Activated effector memory CD4-positive, alpha-beta T cell treated with Interleukin-2 at 50 U/mL for 16 hours (primary cell): ENCODE measurements at places on chromosomes 13 and 19.

DNA sequence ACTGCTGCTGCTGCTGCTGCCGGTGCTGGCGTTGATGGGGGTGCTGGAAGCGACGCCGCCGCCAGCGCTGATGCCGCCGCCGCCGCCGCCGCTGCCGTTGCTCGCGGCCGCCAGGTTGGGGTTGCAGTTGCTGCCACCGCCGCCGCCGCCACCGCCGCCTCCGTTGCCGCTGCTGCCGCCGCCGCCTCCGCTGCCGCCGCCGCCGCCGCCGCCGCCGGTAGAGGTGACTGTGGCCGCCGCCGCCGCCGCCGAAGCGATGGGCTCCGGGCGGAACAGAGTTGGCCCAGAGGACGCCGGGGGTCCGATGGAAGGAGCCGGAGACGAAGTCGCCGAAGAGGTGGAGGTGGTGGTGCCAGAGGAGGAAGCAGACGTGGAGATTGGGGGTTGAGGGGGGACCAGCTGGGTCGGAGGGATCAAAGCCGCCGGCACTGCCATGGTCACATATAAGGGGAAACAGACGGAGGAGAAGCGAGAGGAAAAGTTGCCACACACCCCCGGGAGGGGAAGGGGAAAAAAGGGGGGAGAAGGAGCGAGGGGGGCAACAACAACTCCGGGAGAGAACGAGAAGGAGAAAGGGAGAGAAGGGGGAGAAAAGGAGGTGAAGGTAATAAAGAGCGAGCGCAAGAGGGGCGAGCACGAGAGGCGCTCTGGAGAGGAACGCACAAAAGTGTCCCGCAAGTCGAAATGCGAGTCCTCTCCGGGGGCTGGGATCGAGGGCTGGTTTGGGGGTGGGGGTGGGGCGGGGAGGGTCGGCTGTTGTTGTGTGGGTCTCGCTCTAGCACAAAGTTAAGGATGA is 471 bp downstream of the DACH1 start:
- no peak for DNase-seq

DNA sequence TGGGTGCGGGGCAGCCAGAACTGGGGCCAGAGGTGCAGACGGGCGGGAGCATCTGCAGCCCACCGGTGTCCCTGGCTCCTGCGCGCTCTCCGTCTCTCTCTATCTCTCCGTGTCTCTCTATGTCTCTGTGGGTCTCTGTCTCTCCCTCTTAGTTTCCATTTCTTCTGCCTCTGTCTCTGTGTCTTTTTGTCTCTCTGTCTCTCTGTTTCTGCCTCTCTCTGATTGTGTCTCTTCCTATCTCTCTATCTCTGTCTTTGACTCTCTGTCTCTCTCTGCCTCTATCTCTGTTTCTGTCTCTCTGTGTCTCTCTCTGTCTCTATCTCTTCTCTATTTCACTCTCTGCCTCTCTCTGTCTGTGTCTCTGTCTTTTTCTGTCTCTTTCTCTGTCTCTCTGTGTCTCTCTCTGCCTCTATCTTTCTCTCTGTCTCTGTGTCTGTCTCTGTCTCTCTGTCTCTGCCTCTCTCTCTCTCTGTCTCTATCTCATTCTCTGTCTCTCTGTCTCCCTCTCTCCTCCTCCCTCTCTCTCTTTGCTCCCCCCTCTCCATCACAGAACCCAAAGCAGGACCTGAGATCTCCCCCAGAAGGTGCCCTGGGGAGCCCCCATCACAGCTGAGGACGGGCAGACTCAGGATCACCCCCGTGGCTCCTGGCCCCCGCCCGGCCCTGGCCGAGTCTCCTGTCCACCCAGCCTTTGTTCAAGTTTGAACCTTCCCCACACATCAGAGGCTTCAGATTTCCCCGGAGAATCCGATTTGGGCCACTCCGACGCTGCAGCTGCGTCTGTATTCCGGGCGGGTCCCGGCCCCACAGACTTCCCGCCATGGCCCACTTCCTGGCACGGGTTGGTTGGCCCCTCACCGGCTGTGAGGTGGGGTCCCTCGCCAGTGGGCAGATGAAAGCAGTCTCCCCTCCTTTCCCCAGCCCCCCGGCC is 48.6 kb upstream of the TCF3 start:
- DNase-seq: no peak

GRCh38 chr19:16061943-16062342 is 14.4 kb upstream of the TPM4 start:
- no peak for DNase-seq

- no peak for DNase-seq
These were observed 21.6 kb upstream of the SPRY2 start for GRCh38 chr13:80362481-80362880.

- no peak for DNase-seq
These were observed 26.3 kb downstream of the DNMT1 start for GRCh38 chr19:10168386-10168948.

DNA sequence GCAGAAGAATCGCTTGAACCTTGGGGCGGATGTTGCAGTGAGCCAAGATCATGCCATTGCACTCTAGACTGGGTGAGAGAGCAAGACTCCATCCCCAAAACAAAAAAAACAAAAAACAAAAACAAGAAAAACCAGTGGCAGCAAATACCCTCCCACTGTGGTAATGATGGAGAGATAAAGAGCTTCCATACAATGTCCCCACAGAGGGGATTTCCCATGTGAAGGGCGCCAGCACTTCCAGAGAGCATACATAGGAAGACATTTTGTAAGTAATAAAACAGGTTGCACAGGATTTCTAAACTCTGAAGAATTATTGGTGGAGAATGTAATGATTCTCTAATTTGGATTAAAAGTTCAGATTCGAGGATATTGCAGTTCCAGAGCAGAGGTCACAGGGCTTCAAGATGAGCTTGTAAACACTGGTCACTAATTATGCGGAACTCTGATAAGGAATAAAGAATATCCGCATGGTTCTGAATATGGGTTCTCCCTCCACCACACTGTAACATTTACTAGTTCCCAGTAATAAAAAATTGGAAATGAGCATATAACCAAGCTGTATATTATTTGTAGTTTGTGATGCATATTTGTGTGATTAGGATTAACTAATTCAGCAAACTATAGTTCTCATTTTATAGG is 290.1 kb upstream of the SLC10A2 start:
- no peak for DNase-seq

DNA sequence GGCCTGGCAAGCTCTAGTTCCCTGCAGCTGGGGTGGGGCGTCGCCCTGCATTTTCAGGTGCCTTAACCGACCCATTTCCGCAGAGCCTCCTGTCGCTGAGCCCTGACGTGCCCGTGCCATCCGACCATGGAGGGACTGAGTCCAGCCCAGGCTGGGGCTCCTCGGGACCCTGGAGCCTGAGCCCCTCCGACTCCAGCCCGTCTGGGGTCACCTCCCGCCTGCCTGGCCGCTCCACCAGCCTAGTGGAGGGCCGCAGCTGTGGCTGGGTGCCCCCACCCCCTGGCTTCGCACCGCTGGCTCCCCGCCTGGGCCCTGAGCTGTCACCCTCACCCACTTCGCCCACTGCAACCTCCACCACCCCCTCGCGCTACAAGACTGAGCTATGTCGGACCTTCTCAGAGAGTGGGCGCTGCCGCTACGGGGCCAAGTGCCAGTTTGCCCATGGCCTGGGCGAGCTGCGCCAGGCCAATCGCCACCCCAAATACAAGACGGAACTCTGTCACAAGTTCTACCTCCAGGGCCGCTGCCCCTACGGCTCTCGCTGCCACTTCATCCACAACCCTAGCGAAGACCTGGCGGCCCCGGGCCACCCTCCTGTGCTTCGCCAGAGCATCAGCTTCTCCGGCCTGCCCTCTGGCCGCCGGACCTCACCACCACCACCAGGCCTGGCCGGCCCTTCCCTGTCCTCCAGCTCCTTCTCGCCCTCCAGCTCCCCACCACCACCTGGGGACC is 1.2 kb downstream of the ZFP36 start:
- DNase-seq: peak; percentile 80

- no peak for DNase-seq
These were observed 246.1 kb upstream of the MIR17HG start for GRCh38 chr13:91101381-91101780.

GRCh38 chr13:29957320-29957719 is 106.9 kb upstream of the UBL3 start:
- no peak for DNase-seq

DNA sequence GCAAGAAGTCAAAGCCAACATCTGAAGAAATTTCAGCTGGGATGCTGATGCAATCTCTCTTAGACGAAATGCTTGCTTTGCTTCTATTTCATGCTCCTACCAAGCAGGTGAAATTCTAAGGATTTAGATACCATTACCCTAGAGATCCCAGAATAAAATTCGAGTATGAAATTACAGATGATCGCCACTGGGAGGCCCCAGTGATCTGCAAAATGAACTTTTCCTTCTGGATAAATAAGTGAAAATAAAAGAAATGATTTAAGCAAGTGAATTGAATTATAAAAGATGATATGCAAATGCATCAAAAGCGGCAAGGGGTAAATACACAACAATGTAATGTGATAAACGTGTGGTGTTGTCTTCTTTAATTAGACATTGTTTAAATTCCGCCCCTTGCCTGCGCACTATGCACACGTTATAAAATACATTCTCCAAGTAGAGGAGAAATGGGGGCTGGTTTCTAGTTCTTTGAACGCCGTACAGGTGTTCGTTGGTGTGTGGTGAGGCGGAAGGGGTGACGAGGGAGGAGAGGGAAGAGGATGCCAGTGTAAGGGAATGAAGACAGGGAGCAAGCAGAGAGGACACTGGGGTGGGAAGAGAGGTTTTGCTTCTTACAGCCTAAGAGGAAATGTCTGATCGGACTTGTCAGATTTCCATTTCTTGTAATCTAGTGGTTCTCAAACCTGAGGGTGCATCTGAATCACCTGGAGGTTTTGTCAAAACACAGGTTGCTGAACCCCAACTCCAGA is 58.0 kb downstream of the ERCC5 start:
- no peak for DNase-seq

GRCh38 chr19:41588497-41589209 is 12.7 kb downstream of the CEACAM21 start:
- DNase-seq: no peak

GRCh38 chr13:107716241-107716640 is 499.1 kb downstream of the LIG4 start:
- DNase-seq: no peak

- no peak for DNase-seq
These were observed 74.6 kb downstream of the GNG7 start for GRCh38 chr19:2627855-2628254.

DNA sequence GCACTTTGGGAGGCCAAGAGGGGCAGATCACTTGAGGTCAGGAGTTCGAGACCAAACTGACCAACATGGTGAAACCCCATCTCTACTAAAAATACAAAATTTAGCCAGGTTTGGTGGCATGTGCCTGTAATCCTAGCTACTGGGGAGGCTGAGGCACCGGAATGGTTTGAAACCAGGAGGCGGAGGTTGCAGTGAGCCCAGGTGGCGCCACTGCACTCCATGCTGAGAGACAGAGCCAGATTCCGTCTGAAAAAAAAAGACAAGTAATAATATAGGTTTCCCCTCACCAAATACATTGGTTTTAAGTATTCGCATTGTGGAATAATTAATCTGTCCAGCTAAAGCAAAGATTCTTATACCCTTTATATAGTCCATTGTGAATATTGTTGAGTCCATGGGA is 1544.6 kb downstream of the OLFM4 start:
- no peak for DNase-seq

GRCh38 chr19:50556282-50557008 is 11.8 kb downstream of the LRRC4B start:
- DNase-seq: peak; percentile 48

DNA sequence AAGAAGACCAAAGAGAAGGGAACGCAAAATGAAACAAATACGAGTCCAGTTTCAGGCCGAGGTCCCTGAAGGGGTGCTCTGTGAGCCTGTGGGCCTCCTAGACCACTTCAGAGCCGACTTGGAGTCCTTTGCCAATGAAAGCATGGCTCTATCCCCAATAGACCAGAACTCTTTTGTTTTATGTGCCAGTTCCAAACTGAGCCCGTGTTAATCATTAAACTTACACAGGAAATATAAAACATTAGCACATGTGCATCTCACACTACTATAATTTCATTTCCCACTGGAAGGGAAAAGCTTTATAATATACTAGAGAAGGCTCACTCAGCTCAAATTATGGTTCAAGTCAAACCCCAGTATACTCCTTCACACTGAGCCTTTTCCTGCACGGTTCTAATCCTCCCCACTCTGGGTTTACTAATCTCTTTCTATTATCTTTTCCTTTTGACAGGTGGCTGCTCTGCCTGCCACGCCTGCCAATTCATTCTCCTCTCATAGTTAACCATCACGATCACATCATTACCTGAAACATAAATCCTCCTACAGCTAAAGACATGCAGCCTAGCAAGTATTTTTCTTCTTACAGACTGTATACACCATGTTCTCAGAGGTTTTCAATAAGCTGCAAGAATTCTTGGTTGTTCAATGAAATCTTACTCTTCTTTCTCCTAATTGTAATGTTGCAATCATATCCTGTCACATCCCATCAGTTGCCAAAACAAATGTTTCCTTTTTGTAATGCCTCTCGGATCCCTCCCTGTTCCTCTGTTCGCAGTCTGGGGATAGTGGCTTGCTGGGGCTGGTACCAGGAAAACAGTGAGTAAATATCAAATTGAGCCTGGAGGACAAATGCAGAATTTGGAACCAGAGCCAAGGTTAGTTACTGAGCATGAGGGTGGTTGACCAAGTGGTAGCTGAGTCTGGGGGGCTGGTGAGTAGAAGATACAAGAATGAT is 18.8 kb upstream of the WASF3 start:
- no peak for DNase-seq

DNA sequence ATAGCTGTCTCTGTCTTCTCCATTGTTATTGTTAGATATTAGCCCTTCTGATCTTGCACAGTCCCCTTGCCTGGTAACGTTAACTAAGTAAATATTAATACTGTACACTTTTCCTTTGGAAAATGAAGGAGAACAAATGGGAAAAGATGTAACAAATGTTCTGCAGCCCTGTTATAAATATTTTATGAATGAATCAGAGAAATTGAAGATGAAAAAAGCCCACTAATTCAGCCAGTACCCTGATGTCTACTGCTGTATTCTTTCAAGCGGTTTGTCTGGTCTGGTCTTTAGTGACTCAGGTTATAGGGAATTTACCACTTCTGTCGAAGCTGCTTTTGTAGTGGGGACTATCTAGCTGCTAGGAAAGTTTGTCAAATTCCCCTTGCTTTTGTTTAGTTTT is 121.0 kb downstream of the COG6 start:
- DNase-seq: no peak

GRCh38 chr13:32824675-32825074 is 191.5 kb upstream of the KL start:
- DNase-seq: no peak

GRCh38 chr19:15129856-15130585 is 22.8 kb downstream of the SYDE1 start:
- DNase-seq: no peak

- DNase-seq: no peak
These were observed 209.1 kb upstream of the STARD13 start for GRCh38 chr13:33494596-33495204.

GRCh38 chr19:53012006-53012405 is 1.7 kb upstream of the ERVV-1 start:
- no peak for DNase-seq

DNA sequence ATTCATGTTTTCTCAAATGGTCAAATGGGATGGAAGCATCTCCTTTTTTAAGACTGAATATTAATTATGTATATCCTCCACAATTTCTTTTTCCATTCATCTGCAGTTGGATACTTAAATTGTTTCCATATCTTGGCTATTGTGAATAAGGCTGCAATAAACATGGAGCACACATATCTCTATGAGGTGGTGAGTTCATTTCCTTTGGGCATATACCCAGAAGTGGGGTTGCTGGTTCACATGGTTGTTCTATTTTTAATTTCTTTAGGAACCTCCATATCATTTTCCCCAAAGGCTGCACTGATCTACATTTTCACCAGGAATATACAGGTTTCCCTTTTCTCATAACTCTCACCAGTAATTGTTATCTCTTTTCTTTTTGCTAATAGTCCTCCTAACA is 566.3 kb downstream of the KCTD12 start:
- no peak for DNase-seq

- DNase-seq: peak; percentile 80
These were observed at the start of gene WIZ for GRCh38 chr19:15449620-15450527. Gene WIZ (minus strand): TSS chr19:15449956. CDS start chr19:15448307, 1,649 bp downstream.
